ENCODE measurements at places on chromosomes 7 and 10. TPM values are rescaled to one million over a fixed set of nuclear protein-coding genes. Genes with fewer than 3 reads are reported as not detected.

Gene STEAP1
- not detected for polyA plus RNA-seq

Gene NPY
- polyA plus RNA-seq, result 0.80 TPM

Gene TAS2R3
- polyA plus RNA-seq, result not detected

Gene FAM25G
- polyA plus RNA-seq, result not detected

Gene OR2A12
- not detected for polyA plus RNA-seq

Gene OPN4
- polyA plus RNA-seq, result not detected

Gene ZNF248
- 8.8 TPM for polyA plus RNA-seq

Gene DGKI
- not detected for polyA plus RNA-seq

Gene PDZD7
- polyA plus RNA-seq, result not detected

Gene PHYHIPL
- polyA plus RNA-seq, result not detected

Gene MYH16
- polyA plus RNA-seq, result not detected

Gene TRIM50
- not detected for polyA plus RNA-seq

Gene FKBP9
- polyA plus RNA-seq, result 0.30 TPM

Gene LRGUK
- polyA plus RNA-seq, result 0.08 TPM

Gene SUN3
- not detected for polyA plus RNA-seq

Gene MAP3K8
- 40.0 TPM for polyA plus RNA-seq

Gene VWA2
- polyA plus RNA-seq, result not detected

Gene PRPF18
- polyA plus RNA-seq, result 30.5 TPM

Gene NME8
- polyA plus RNA-seq, result not detected

Gene DNAH11
- not detected for polyA plus RNA-seq

Gene ACTR3C
- 5.2 TPM for polyA plus RNA-seq

Gene RTKN2
- 0.05 TPM for polyA plus RNA-seq

Gene GOLGA7B
- not detected for polyA plus RNA-seq

Gene UTF1
- not detected for polyA plus RNA-seq

Gene KLLN
- 0.25 TPM for polyA plus RNA-seq

All from IgD-negative memory B cell (primary cell).